ENCODE measurements at places on chromosomes 12 and 14.

DNA sequence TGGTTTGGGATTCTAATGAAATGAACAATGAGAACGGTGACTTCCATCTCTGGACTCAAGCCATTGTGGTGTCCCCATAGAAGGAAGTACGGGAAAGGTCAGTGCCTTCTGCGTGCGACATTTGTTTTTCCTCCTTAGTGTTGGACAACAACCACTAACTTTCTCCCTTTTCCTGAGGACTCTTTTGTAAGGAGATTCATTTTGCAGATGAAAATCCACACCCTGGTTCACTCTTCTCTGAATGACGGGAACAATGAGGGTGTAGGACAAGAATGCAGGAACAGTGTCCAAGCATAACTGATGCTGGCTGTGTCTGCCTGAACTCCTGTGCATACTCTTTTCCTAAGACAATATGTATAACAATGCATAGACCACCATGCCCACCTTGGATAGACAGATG lies 176.4 kb downstream of the STXBP6 start:
- no peak for DNase-seq

- DNase-seq, result no peak
These were observed 1.8 kb downstream of the PPP1R1A start for GRCh38 chr12:54586620-54587019.

DNA sequence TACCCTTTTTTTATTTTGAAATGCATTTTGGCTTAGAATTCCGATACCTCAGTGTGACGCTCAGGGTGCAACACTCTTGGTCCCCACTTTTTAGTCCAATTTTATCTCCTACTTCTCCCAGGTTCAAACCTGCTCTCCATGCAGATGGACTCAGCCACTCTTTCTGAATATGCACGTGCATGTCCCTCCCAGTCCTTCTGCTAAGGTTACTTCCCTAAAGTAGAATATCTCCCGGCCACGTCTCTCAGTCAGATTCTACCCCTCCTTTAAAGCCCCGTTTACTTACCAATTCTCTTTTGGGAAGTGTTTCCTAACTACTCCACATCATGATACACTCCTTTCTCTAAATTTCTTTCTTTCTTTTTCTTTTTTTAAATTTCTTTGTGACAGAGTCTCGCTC lies 15.5 kb upstream of the PARP11 start:
- no peak for DNase-seq

GRCh38 chr14:67533754-67534085 lies 630 bp downstream of the PLEKHH1 start:
- DNase-seq, result no peak

GRCh38 chr12:25100194-25101091 lies 94.5 kb downstream of the DNAI7 start:
- DNase-seq, result no peak

DNA sequence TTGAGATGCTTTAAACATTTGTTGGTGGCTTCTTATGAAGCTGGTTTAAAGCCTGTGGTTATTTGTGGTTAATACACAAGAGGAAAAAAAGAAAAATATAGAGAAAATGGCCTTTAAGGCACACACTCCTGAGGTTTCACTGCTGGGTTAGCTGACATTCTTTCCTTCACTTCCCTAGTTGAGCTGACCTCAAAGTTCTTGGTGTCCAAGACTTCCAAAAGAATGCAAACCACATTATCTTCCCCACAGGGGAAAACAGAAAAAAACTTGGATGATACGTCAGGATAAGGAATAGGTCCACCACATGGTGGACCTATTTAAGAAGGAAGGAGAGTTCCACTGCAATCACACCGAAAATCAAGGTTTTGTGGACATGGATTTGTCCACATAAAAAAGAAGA lies 94.3 kb downstream of the SLC25A21 start:
- no peak for DNase-seq

All from stimulated activated CD4-positive, alpha-beta T cell treated with anti-CD3 and anti-CD28 coated beads, Interleukin-4, amount 100 ng/mL, for 24 hours (primary cell).